ENCODE measurements at places on chromosomes 1 and 21.

GRCh38 chr1:230274254-230274653 is 151.9 kb downstream of the PGBD5 start:
- no peak for DNase-seq

DNA sequence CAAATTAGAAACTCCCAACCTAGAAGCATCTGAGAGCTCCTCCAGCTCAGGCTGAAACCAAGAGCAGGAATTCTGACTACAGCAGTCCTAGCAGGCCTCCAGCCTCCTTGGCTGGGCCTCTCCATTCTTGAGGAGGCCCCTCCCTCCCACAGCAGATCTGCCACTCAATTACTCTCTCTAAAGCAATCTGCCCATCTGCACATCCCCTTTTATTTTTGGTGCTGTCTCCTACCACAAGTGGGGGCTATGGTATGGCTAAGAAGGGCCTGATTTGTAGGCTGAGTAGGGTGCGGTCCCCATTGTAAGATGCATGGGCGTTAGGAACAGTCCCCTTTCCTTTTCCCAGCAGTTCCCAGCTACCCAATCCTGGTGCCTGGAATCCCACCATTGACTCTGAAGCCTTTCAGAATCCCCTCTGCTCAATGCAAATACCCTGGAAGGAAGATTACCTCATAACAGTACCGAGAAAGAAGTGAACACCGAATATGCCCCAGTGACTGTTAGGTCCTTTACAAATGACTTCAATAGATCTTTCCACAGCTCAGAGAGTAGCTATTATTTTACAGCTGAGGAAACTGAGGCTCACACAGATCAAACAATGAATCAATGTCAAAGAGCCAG is 11.6 kb upstream of the TTC39A start:
- no peak for DNase-seq

DNA sequence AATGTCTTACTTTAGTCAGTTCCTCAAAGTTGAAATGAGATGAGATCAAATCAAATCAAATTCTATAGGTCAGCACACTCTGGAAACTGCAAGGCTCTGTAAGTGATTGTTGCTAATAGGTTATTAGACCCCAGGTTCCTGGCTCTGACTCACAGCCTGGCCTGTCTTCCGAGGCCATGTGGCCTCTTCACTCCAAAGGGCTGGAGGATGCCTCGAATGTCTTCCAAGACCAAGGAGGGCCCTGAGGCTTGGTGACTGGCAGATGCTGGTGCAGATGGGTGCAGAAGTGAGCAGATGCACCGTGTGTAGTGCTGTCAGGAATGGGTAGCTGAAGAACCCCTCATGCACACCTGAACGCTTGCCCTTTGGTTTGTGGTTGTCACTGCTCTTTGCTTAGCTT is 113.4 kb downstream of the MAB21L3 start:
- no peak for DNase-seq

DNA sequence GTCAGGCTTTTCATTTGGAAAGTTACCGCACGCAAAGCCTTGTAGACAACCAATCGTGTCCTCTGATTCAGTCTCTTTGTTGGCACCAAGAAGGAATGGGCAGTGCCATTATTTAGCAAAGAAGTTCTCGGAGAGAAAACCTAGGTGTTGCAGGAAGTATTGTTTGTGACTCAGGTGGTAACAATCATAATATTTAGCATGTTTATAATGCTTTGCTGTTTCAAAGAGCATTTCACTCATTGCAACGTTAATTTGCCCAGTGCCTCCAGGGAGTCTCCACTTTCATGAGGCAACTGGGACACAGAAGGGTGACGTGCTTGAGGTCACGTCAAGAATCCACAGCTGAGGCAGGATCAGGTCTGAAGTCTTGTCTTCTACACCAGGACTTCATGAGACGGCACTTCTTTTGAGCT is 31.4 kb downstream of the STPG1 start:
- DNase-seq: no peak

DNA sequence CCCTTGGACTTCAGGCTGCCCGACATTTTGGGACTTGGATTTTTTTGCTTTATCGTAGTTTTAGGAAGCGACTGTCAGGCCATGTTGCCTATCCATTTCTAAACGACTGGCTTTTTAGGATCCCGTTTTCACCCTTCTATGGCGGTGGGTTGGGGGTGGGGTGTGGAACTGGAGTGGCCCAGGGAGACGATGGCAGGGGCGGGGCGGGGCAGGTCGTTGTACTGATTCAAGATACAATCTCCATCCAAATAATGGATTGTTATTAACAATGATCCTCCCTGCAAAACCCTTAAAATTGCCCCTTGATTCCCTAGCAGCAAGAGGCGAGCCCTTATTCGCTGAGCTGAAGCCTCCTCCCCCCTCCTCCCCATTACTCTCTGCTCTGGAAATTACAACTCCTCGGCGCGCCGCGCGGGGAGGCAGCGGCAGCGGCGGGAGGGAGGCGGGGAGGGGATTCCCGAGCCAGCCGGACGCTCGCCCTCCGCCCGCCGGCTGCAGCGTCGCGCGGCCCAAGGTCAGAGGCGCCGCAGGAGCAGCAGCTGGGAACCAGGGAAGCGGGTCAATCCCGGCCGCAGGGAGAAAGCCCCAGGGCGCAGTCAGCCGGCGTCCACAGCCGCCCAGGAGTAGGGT is at the start of gene TRIM67:
TSS of gene TRIM67 (plus strand) at position 392 of the 630 bp plus-strand sequence. CDS start 912 bp downstream, outside the sequence.
- DNase-seq: peak; percentile 53

GRCh38 chr1:15311122-15311822 is 64.2 kb downstream of the FHAD1 start:
- no peak for DNase-seq

GRCh38 chr1:202329891-202330290 is 11.8 kb downstream of the UBE2T start:
- no peak for DNase-seq

- DNase-seq: no peak
Measured at GRCh38 chr21:39105341-39105765, 77.9 kb downstream of the PSMG1 start.

DNA sequence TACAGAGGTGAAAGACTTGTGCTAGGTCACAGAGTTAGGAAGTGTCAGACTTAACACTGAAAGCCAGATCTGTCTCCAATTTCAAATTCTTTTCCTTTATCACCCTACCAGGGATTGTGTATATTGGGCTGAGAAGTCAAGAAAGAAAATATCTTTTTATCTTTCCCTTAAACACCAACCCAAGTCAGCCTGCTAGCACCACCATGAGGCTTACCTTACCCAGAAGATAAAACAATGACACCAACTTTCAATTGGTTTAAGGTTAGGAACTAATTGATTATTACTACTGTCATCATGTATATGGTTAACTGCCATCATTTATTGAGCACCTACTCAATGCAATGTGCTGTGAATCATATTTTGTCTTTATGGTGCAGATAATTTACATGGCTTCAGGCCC is 178.9 kb upstream of the FOXD3 start:
- no peak for DNase-seq

Measured in SHP77 treated with DMSO at 0.1 percent for 48 hours (cell line).